ENCODE measurements at places on chromosomes 7 and 10.

- DNase-seq = no peak
Measured at GRCh38 chr7:158362001-158362400, 225.6 kb downstream of the PTPRN2 start.

DNA sequence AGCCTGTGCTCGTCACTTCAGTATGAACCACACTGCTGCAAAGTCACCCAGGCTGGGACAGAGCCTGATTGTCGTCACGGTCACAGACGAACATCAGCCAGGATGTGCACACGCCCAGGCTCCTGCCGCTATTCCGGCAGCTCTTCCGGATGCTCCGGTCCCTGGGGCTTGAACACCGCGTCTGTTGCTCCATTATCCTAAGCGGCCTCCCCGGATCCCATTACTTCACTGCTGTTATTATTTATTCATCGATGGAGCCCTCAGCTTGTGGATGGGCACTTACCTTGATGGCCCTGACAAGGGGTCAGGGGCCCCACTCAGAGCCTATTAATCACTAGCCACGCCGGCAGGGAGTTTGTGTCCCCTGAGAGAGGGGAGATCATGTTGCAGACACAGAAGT is 120.8 kb upstream of the PCBD1 start:
- no peak for DNase-seq

DNA sequence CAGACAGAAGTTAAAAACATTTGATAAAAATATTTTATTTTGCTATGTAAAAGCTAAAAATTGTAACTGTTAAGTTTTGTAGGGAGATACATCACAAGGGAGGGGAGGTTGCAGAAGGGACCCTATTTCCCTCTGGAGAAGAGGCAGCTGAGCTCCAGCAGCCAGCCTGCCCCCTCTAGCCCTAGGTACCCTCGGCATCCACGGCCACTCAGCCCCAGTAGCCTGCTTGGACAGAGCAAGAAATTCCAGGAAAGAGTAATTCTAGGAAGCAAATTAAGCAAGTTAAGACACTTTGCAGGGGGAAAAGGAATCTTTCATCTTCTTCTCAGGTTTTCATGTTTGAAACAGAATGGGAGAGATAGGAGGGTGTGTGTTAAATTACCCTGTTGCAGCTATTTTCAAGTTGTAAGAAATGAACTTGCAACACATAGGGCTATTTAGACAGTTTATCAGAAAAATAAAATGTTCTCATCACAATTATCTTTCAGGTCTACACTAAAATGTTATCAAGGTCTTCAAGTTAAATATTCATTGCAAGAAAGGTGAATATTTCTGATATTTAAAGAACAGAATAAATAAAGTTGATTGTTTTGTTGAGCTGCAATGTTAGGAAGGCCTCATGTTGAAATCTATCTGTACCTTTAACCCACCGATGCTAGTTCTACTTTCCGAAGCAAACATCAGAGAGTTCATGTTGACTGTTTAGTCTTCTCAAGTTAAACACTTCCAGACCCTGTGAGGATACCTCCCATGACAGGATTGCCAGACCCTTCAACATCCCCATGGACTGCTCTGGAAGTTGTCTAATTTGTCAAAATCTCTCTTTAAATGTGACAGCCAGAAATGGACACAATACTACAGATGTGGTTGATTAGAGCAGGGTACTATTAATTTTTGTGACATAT is 5.5 kb downstream of the SGCE start:
- DNase-seq = no peak

GRCh38 chr10:8444630-8445029 is 390.1 kb downstream of the GATA3 start:
- DNase-seq = no peak

DNA sequence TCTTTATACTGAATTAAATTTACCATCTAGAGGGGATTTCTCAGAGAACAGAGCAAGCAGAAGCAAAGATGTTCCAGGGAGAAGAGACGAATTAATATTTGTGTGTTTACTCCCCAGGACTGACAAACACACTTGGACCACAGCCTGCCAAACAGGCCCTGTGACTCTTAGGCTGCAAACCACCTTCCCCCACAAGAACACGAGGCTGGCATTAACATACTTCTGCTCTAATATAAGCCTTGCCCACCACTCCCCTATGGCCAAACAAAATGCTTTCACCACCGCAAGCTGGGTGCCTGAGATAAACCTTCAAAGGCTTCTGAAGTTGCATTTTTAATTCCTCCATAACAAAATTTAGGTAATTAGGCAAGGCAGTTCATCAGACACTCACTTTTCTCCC is 88.4 kb downstream of the FGFR2 start:
- no peak for DNase-seq

- DNase-seq = no peak
Measured at GRCh38 chr7:43110791-43111535, 1.5 kb upstream of the HECW1 start.

- no peak for DNase-seq
Measured at GRCh38 chr7:35518767-35519166, 176.2 kb downstream of the HERPUD2 start.

- DNase-seq = no peak
Measured at GRCh38 chr10:77028042-77028441, 609.6 kb downstream of the KCNMA1 start.

GRCh38 chr7:131302876-131303707 is 24.6 kb upstream of the MKLN1 start:
- no peak for DNase-seq

DNA sequence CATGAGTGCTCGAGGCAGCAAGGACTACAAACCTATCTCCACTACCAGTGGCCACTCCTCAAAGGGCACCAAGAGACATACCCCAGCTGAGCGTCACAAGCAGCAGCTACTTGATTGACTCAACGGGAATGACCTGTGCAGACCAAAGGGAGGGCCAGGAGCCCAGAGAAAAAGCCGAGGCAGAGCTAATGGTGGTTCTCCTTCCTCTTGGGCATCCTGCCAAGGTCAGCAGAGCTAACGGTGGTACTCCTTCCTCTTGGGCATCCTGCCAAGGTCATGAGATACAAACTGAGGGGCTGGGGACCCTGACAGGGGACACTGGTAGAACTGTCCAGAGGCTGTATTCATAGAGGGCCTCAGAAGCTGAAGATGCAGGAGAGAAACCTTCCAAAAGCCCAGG is 60.4 kb downstream of the FAM53B start:
- DNase-seq = no peak

GRCh38 chr10:132036887-132037675 is 28.7 kb upstream of the JAKMIP3 start:
- DNase-seq = no peak

DNA sequence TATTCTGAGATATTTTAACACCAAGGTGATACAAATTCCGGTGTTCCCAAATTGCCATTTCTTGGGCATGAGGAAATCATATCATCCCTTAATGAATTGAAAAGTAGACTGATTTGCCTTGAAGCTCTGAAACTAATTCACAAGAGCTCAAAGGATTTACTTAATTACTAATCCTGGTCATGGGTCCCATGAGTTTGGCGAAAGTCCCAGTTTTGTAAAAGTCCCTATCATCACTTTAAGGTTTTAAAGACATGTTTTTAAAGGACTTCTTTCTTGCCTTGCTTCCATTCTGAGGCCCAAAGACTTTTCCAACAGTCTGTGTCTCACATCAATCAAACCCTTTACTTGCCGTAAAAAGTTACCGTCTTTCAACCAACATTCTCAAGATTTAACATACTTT is 377.9 kb downstream of the DNAJB9 start:
- DNase-seq = no peak

GRCh38 chr10:24723386-24723787 is 300 bp downstream of the ARHGAP21 start:
- DNase-seq = no peak

DNA sequence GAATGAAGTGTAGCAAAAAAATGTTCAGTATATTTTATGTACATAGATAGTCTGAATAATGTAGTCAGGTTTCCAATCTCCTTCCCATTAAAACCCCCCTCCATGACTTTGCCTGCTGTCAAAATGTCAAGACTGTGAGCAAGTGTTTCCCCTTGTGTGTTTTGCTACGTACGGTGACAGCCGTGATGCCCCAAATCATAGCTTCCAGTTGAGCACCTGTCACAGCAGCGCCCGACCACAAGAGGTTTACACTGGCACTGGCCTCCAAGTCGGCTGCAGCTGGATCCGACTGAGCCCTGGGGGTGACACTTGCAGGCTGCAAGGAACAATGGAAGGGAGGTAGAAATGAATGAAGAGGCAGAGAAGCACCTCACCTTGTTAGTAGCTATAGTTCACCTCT is 62.3 kb downstream of the LAMB4 start:
- no peak for DNase-seq

DNA sequence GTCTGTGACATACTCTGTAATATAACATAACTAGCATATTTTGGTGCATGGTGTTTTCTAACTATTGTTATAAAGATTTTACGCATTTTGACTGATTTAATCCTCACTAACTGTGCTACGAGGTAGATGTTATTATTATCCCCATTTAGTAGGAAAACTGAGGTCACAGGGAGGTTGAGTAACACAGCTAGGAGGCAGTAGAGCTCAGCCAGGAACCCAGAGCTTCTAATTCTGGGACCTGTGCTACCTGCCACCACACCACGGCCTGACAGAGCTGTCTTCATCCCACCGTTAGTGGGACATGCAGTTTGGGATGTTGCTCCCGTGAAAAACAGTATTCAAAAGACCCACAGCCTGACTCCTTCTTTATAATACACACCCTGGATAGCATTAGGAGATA is 962.5 kb downstream of the CNTNAP2 start:
- no peak for DNase-seq

DNA sequence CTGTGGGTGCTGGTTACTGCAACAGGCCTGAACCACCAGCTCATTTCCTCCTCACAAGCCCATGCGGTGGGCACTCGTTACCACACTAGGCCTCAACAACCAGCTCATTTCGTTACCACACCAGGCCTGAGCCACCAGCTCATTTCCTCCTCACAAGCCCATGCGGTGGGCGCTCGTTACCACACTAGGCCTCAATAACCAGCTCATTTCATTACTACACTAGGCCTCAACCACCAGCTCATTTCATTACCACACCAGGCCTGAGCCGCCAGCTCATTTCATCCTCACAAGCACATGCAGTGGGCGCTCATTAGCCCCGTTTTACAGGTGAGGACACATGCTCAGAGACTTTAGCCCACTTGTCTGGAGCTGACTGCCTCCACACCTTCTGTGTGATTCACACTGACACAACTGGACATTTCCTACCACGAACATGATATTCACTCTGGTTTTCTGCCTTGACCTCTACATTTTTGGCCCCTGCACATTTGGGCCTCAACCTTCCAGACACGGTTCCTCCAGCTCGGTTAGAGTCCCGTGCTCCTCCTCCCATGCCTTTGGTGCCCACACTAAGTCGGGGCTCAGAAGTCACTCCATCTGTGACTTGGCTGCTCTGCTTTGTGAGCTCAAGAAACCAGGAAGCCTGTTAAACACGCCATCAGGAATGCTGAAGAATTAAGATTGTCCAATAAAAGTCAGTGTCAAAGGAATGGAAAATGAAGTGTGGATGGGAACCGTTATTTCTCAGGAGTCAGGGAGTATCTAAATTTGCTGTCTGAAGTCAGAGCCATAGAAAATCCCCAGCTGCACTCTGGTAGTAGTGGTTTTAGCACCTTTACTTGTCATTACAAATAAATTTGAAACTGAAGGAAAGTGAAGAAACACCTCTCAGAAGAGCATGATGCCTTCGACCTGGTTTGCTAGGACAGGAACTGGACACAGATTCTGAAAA is 55.8 kb upstream of the LANCL2 start:
- no peak for DNase-seq

GRCh38 chr7:26694141-26694540 is 170.2 kb downstream of the SKAP2 start:
- DNase-seq = no peak

GRCh38 chr7:71793251-71793650 is 618.9 kb downstream of the CALN1 start:
- no peak for DNase-seq

GRCh38 chr10:3452683-3453361 is 280.2 kb upstream of the PITRM1 start:
- no peak for DNase-seq

- DNase-seq = peak; percentile 6
Measured at GRCh38 chr7:94160719-94161435, 156.7 kb upstream of the BET1 start.

- no peak for DNase-seq
Measured at GRCh38 chr10:110415809-110416208, 81.9 kb upstream of the DUSP5 start.

GRCh38 chr10:70596860-70597809 is 5.4 kb downstream of the PRF1 start:
- DNase-seq = no peak

DNA sequence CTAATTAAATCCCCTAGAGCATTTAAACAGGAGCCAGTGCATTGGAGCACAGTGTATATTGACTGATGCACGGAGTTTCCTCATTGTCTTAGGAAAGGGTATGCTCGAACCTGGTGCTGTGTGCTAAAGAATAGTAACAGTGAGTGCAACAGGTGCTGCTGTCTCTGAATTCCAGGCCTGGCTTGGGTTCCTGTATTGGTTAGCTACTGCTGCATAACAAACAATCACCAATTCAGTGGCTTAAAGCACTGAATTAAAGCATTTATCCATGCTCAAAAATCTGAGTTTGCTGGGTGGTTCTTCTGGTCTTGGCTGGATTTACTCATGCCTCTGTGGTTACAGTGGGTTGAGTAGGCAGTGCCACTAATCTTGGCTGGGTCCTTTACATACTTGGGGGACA is 1.8 kb upstream of the PNLIPRP1 start:
- DNase-seq = no peak

DNA sequence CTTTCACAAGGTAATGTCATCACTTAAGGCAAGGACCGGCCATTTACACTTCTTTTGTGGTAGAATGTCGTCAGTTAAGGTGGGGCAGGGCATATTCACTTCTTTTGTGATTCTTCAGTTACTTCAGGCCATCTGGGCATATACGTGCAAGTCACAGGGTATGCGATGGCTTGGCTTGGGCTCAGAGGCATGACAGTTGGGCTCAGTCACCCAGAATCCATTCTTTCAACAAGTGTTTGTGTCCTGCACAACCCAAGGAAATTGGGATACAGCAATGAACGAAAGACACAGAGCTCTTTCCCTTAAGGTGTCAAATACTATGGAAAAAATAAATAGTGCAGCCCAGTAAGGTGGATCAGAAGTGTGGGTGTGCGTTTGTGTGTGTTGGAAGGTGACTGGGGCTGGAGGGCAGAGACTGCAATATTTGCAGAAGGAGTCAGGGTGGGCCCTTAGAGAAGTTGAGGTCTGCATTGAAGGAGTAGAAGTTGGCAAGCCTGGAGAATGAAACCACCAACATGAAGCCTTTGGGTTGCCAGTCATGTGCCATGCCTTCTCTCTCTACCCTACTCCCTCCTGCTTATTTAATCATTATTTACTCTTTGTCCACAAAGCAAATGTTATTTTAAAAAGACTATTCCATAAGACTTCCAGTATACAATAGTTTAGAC is 222.8 kb upstream of the PRKCQ start:
- DNase-seq = no peak

Measured in AML-193 (cell line).